Epithelial cell of esophagus (primary cell): ENCODE measurements at places on chromosomes 16 and 17.

DNA sequence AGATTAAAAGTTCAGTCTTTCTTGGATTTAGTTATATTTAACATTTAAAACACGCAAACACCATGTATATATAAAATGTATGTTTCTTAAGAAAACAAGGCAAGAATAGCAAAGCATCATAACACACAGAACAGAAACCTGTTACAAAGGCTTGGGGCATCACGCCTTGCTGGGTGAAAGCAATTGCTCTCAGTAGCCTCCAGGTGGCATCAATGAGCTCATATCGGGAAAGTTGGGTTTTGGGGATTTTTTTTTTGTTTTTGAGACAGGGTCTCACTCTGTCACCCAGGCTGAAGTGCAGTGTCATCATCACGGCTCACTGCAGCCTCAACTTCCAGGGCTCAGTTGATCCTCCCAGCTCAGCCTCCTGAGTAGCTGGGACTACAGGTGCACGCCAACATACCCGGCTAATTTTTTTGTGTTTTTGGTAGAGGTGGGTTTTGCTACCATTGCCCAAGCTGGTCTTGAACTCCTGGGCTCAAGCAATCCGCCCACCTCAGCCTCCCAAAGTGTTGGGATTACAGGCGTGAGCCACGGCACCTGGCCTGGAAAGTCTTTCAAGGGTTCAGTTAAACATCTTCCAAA, 56.9 kb downstream of the CYB5D2 start:
- peak; percentile 46 for DNase-seq

DNA sequence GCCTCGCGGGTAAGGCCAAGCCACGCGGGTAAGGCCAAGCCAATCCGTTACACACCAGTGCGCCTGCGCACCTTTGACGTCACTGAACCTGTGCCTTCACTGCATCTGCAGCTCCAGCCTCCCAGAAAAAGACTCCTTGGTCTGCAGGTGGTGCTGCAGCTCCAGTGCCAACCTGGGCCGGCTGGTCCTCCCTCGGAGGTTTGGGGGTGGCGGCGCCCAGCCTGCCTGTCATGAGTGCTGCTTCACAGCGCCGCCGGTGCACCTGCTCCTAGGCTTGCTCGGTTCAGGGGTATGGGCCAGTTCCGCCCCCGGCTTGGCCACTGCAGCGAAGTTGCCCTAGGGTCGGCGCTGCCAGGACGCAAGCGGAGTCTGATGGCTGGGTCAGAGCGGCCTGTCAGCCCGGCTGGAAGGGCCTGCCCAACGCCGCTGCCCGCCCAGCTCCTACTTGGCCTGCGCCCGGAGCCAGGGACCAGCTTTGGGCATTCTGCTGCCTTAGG, 146.6 kb downstream of the USP22 start:
- DNase-seq, result peak; percentile 56

GRCh38 chr17:72362376-72363088, 241.7 kb downstream of the SOX9 start:
- DNase-seq, result peak; percentile 96

- no peak for DNase-seq
These were observed 8.2 kb downstream of the GLP2R start for GRCh38 chr17:9833922-9834321.

GRCh38 chr17:11097121-11097520, 143.9 kb upstream of the SHISA6 start:
- no peak for DNase-seq

GRCh38 chr16:8323153-8323552, 267.2 kb downstream of the TMEM114 start:
- DNase-seq, result no peak

- DNase-seq, result peak; percentile 70
These were observed 4.4 kb upstream of the HIC1 start for GRCh38 chr17:2050300-2051060.

GRCh38 chr17:47917581-47917980, 21.5 kb downstream of the SP2 start:
- DNase-seq, result no peak

DNA sequence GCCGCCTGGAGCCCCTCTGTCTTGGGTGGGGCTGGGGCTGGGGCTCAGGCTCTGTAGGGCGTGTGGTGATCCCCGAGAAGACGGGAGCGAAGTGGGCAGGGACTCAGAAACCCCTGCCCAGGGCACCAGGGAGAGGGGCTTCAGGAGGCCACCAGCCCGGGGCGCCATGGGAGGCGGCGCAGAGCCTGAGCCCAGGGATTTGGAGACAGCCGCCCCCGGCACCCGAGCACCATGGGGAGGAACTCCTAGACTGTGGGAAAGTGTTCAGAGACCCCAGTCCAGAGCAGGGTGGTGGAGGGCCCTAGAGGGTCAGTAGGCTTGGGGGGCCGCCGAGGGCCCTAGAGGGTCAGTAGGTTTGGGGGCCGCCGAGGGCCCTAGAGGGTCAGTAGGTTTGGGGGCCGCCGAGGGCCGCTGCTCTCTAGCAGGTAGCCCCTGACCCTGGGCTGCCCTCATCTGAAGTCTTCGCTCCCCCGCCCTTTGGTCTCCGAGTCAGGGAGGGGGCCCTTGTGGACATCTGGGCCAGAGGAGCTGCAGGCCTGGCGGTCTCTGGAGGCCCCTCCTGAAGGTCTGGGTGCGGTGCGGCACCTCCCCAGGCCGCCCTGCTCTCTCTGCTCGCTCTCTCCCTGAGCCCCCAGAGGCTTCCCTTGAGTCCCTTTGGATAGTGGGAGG, 734 bp downstream of the ARHGDIG start:
- no peak for DNase-seq

- DNase-seq, result no peak
These were observed 1.5 kb downstream of the RSKR start for GRCh38 chr17:28612531-28612930.

GRCh38 chr17:36613155-36613554, 11.8 kb downstream of the MRM1 start:
- DNase-seq, result no peak

- DNase-seq, result no peak
These were observed 684.4 kb upstream of the CDH8 start for GRCh38 chr16:62720651-62721050.

DNA sequence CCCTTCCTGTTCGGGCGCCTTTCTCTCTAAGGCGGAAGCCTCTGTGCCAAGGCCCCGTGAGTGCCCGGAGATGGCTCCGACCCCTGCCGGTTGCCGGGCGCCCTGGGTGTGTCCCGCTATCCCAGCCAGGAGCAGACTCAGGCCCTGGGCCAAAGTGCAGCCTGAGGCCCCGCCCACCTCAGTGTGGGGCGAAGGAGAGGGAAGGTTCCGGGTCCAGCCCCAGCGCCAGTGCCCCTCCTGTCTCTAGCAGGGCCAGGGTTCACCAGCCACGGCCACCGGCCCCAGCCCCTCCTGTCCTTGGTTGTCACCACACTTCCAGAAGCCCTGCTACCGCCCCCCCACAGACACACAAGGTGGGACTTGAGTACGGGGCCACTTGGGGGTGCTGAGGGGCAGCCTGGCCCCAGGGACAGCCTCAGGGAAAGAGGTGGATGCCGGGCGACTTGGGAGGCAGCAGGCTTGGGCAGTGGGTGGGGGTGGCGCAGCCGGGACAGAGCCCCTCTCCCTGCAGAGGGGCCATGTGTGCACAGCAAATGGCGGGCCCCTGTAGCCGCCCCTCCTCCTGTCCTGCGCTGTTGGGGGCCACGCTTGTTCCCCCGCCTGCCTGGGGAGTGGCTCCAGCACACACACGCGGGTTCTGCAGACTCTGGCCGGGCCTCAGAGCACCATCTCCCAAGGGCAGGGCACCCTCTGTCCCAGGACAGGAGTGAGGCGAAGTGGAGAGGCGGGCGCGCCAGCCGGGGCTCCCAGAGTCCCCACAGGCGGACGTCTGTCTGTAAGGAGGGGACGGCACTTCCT, 6.0 kb downstream of the C1QTNF8 start:
- DNase-seq, result no peak

DNA sequence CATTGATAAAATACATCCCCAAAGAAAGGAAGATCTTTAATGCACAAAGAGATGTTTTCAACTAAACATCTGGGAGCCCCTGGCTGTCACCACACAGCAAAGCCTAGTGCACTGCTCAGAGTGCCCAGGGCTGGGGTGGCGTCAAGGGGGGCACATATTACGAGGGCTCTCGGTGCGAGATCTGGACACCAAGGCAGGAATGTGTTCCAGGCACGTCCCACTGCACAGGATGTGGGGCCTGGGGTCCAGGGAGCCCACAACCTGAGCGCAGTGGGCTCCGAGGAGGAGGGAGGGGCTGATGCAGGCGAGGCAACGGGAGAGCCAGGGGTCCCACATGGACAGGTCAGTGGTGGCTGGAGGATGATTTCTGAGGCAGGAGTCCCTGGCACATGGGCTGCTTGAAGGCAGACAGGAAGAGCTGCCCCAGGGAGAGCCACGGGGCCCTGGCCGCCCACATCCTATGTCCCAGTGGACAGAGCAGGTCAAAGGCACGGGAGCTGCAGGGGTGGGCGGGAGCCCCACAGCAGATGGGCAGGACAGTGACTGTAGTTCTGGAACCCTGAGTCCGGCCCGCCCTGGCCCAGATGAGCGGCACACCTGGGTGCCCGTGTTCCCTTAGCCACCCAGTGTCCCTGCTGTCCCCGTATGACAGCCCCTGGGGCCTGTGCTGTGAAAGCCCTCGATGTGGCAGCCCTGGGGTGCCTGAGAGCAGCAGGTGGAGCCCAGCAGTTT, 56.4 kb downstream of the ZNF778 start:
- DNase-seq, result no peak

DNA sequence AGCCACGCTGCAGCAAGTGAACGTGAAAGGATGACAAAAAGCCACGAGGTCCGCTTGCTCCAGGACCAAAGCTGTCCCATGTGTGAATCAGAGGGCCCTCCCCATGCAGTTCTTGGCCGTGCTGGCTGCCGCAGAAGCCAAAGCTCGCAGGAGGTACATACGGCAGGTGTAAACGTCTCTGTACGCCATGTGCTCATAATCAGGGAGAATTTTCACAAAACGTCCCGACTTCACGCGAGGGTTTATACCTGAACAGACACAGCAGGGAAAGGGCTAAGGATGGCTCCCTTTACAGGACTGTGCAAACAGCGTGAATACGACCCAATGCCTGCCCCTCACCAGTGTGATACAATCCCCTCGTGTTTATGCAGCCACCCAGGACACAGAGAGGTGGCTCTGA, 25.3 kb downstream of the FBXO31 start:
- DNase-seq, result no peak

GRCh38 chr16:47493381-47494337, 32.5 kb downstream of the PHKB start:
- no peak for DNase-seq

DNA sequence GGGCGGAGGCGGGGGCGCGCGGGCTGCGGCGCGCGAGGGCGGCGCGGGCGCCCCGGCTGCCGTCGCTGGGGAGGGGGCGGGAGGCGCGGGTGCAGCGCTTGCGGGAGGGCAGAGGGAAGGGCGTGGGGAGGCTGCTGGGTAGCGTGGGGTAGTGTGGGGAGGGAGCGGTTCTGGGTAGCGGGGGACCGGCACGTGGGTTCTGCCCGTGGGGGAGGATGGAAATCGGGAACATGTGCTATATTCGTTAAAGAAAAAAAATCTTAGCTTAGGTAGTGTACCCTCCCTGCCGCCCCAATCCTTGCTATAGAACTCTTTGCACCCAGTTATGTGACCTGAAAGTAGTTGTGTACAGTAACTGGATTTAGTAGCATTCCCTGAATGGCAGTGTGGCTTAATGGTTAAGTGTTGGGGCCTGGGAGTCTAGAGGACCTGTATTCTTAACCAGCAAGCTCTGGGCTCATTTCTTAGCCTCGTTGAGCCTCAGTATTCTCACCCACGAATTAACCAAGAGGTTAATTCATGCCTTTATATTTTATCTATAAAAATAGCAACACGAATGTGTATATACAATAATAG, 646 bp downstream of the RABEP1 start:
- peak; percentile 13 for DNase-seq

DNA sequence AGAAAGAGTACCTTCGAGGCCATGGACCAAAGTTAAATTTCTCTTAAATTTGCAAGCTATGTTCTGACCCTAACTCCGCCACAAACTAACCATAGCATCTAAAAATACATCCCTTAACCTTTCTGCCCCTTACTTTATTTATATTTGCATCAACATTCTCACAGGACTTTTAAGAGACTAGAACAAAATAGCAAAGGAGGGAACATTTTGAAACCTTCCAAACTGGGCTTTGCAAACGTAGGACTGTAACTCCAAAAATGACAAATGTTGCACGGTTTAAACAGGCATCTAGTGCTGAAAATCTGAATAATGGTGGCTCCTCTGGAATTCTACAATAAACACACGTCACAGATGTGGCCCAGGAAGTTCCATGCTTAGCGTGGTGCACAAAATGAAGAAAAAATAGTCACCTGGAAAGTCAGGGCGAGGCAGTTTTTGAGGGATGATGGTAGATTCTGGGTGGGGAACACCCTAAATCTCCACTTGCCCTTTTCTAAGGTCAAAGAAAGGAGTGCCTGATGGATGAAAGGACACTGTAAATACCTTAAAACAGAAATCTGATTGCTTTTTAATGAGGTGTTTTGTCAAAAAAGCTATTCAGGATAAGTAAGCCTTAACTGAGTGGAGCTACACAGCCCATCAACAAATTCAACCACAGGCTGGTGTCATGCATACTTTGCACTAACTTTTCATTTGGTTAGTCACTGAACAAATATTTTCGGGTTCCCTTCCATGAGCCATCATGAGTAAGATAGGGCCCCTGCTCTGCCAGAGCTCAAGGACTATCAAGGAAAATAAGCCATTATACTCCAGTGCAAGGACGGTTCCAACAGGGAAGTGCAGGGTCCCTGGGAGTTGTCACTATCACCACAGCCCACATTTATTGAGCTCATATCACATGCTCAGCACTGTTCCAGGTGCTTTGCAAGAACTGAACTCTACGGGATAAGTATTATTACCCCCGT, 21.2 kb downstream of the ARHGAP17 start:
- peak; percentile 91 for DNase-seq

DNA sequence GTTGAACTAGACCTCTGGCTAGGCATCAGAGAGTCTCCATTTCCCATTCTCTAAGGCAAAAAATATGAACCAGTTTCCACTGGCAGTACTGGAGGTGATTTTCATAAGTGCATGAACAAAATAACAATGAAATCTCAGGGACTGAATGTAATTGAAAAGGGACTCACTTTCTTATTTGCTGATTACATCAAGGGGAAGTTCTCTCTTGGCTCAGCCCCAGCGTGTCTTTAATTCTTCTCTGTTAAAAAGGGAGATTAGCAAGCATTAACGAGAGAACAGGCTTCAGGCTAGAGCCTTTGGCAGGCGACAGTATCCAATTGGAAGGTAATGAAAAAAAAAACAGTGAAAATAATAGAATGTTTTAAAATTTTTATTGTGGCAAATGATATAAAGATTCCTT, 34.0 kb upstream of the ADAMTS18 start:
- DNase-seq, result no peak

GRCh38 chr16:69845181-69845580, 83.0 kb downstream of the WWP2 start:
- peak; percentile 32 for DNase-seq

DNA sequence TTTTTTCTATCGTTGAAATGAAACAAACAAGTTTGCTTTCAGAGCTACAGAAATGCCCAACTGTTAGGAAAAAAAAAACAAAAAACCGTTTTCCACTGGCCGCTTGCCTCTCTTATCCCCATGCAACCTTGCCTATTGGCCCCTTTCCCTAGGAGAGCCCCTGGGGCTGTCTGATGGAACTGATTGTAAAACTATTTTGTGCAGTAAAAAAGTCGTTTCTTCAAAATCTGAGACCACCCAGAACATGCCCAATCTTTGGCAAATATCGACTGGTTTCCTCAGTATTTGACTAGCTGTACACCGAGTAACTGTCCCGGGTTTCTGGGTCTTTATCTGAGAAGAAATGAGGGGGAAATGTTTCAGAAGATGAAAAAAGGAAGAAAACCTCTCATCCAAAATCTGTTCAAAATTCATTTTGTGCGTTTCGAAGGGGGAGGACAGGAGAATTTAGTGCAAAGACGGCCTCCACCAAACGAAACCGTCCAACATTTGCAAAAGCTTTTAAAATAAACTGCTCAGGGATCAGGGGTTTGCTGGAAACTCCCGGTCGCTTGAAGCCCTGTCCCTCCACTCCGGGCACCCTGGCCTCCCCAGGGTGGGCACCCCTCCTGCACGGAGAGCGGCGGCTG, 1.1 kb upstream of the GNAO1 start:
- no peak for DNase-seq
